Muscle of leg (tissue), 16 donors: ENCODE measurements at places on chromosomes 5 and 9.

DNA sequence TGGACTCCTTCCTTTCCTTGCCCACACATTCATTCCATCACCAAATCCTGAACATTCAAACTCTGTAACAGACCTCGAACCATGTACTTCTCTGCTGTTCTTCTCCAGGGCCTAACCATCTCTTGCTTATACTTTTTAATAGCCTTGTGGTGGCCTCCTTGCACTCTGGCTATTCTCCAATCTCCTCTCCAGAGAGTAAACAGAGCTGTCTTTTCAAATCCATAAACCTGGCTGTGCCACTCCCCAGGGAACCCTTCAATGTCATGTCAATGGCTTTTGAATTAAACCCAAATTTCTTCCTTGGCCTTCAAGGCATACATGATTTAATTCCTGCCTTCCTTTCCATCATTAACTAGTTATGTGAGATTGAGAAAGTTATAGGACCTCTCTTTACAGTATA lies 277.6 kb upstream of the EFNA5 start:
- H3K27me3 ChIP-seq = no peaks in the 10 kb centered on the region
- no peaks in the 10 kb centered on the region for H3K36me3 ChIP-seq
- no peaks in the 10 kb centered on the region for H3K4me1 ChIP-seq
- H3K27ac ChIP-seq = no peak overlapping the region

- H3K4me1 ChIP-seq = no peaks in the 10 kb centered on the region
- no peaks in the 10 kb centered on the region for H3K27me3 ChIP-seq
- peaks cover 25% of the 10 kb centered on the region for H3K36me3 ChIP-seq
- no peak overlapping the region for H3K4me3 ChIP-seq
- DNase-seq = no peak
- H3K27ac ChIP-seq = no peak overlapping the region
Observed at GRCh38 chr5:81313686-81314085, 12.3 kb downstream of the ZCCHC9 start.

DNA sequence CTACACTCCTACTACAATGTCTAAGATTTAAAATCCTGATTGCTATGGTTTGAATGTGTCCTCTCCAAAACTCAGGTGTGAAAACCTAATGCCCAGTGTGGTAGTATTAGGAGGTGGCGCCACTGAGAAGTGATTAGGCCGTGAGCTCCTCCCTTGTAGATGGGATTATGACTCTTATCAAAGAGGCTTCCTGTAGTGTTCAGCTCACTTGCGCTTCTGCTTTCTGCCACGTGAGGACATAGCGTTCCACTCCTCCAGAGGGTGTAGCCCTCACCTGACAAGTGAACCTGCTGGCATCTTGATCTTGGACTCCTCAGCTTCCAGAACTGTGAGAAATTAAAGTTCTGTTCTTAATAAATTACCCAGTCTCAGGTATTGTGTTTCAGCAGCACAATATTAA lies 33.0 kb upstream of the WHRN start:
- no peaks in the 10 kb centered on the region for H3K4me1 ChIP-seq
- H3K36me3 ChIP-seq = no peaks in the 10 kb centered on the region
- no peak overlapping the region for H3K4me3 ChIP-seq
- H3K27me3 ChIP-seq = no peaks in the 10 kb centered on the region
- no peak for DNase-seq
- no peak overlapping the region for H3K27ac ChIP-seq

DNA sequence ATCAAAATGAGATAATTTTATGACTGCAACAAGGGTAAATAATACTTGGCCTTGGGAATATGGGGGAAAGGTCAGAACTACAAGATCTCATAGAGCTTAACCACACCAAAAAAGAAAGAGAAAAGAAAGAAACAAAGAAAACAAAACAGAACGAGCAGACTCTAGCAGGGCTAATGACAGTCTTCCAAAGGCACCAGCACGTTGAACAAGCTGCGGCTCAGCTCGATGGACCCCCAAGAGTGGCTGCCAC lies 689 bp downstream of the AK3 start:
- peak overlapping the region; percentile 88 for H3K4me3 ChIP-seq
- peak overlapping the region; percentile 92 for H3K27ac ChIP-seq
- H3K36me3 ChIP-seq = no peaks in the 10 kb centered on the region
- DNase-seq = peak; percentile 53

DNA sequence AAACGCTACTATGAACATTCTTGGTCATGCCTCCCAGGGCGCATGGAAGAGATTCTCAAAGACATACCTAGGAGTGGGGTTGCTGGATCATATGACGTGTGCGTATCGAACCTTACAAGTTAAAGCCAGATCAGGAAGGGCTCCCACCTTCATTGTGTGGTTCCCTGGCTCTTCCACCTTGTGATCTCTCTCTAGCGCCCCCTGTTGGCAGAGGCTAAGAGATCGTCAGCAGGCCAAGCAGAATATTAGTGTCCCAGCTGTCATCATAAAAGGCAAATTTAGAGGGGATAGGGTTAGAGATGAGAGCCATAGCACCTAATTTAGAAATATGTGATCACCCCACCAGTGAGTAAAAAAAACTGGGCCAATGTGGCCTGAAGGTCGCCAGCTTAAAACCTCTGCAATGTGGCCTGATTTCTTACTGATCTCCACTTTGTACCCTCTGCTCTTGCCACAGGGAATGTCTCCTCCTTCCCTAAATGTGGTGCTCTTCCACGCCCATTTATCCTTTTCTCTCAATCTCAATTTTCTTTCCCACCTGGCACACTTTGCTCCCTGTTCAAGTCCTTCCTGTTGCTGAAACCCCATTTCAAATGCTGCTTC lies 91.7 kb upstream of the SHB start:
- no peaks in the 10 kb centered on the region for H3K4me1 ChIP-seq
- no peak overlapping the region for H3K27ac ChIP-seq
- peak; percentile 53 for DNase-seq
